Esophagus muscularis mucosa (tissue), 4 donors: ENCODE measurements at places on chromosomes 7 and 10.
A peak's percentile ranks its signal among the peaks of the same experiment; 100 is the strongest.

GRCh38 chr10:8071006-8071405 is 16.5 kb downstream of the GATA3 start:
- peaks cover 57% of the 10 kb centered on the region for H3K27me3 ChIP-seq
- H3K27ac ChIP-seq, result no peak overlapping the region
- no peak for DNase-seq
- H3K4me3 ChIP-seq, result no peak overlapping the region

DNA sequence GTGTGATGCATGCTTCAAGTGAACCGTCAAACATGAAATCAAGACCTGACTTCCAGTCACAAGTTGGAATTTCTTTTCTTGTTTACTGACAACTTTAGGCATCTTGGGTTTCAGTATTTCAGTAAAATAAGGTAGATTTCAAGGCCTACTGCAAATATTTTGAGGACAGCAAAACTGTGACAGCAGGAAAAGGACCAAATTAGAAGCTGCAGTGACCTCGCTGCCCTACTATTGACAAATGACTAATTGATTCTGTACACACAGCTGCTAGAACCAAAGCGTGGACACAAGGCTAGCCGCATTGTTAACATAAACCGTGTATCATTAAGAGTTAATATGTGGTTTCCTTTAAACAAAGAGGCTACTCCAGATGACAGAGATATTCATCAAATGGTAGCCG is 105.7 kb upstream of the SEC61G start:
- H3K27me3 ChIP-seq, result no peaks in the 10 kb centered on the region
- H3K36me3 ChIP-seq, result no peaks in the 10 kb centered on the region
- no peak overlapping the region for H3K27ac ChIP-seq

DNA sequence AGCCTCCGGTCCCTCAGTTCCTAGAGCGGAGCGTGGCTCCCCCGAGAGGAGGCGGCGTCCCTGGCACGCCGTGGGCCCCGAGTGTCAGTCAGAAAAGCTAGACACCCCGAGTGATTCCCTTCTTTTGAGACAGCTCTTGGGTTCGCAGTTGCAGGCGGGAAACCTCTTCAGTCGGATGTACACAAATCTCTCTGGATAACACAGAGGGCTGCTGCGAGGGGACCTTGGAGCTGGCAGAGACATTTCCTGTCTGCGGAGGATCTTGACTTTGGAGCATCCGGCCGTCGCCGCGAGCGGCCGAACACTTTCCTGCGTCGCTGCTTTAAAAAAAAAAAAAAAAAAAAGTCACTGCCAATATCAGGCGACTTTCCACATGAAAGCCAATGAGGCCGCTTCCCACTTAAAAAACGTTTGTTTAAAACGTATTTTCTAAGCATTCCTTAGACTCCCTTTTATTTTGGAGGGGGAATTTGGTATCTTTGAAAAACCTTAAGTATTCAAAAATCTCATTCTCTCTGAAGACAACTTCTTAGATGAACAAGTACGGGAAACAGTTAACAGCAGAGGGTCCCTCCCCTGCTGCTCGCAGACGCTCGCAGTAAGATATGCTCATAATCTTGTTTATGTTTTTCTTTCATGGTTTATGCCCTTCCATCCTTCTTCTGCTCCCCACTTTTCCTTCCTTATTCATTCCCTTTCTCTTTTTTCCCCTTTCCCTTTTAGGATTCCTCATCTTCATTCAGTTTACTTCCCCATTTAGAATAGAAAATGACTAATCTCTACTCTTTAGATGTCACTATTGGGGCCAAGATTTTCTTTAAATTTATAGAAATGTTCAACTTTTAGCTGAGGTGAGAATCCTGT is 10.0 kb downstream of the HHEX start:
- H3K36me3 ChIP-seq, result no peaks in the 10 kb centered on the region
- H3K4me1 ChIP-seq, result peaks cover 11% of the 10 kb centered on the region
- peak; percentile 91 for DNase-seq

DNA sequence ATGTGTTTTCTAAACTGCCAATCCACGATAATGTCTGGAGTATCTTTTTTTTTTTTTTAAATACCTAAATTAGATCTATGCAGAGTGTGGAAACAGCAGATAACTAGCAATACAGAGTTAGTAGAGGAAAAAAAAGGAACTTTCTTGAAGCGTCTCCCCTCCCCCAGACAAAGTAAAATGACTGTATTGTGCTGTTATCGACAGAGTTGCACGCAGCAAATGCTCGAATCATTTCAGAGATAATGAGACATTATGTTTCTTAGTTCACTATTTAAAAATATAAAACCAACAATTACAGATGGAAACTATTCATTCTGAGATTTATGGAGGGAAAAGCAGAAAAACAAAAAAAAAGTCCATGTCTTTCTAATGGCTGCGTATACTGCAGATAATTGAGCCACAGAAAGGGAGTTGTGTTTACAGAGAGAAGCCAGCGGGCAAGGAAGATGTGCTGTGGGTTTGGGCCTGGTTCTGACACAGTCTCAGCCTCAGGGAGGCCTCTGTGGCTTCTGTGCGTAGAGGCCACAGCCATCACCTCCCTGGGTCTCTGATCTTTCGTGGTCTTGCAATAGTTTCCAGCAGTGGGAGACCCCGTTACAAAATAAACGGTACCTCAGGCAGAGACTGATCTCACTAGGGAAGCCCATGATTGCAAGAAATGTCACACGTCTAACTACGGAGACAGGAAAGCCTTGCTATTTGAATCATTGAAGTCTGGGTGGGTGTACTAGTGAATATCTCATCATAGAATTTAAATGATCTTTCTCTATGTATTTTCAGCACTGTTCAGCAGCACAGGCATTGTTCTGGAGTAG is 19.1 kb upstream of the KLF6 start:
- H3K36me3 ChIP-seq, result no peaks in the 10 kb centered on the region
- H3K4me1 ChIP-seq, result peaks cover 39% of the 10 kb centered on the region
- peak; percentile 86 for DNase-seq
- peak overlapping the region; percentile 80 for H3K27ac ChIP-seq
- no peak overlapping the region for H3K4me3 ChIP-seq

GRCh38 chr10:132925071-132925561 is 17.3 kb downstream of the CFAP46 start:
- DNase-seq, result no peak
- H3K4me1 ChIP-seq, result no peaks in the 10 kb centered on the region
- H3K27me3 ChIP-seq, result no peaks in the 10 kb centered on the region
- no peak overlapping the region for H3K27ac ChIP-seq

DNA sequence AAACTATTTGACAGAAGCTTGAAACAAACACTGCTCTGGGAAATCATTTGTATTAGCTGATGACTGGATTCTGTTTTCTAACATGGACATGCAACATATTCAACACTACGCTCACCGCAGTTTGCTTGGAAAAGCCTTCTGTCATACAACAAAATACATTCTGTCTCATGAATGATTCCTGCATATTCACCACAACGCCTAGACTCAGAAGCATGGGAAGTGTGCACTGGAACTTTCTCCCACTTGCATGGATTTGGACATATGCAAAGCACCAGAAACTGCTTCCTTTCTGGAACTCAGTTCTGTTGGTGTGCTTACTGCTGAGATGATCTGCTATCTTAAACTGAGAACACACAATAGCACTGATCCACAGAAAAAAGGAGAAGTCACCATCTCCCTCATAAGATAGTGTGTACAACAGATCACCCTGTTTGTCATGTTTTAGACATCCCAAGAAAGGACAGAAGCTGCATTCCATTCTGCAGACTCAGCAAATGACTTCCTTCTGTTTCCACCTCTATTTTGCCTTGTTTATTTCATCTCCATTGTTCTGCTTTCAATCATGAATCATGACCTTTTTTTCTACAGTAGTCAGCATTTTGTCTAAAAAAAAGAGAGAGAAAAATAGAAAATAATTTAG is 115.8 kb downstream of the HTR7 start:
- no peak overlapping the region for H3K4me3 ChIP-seq
- no peaks in the 10 kb centered on the region for H3K36me3 ChIP-seq
- H3K27me3 ChIP-seq, result no peaks in the 10 kb centered on the region
- DNase-seq, result no peak
- H3K4me1 ChIP-seq, result no peaks in the 10 kb centered on the region

DNA sequence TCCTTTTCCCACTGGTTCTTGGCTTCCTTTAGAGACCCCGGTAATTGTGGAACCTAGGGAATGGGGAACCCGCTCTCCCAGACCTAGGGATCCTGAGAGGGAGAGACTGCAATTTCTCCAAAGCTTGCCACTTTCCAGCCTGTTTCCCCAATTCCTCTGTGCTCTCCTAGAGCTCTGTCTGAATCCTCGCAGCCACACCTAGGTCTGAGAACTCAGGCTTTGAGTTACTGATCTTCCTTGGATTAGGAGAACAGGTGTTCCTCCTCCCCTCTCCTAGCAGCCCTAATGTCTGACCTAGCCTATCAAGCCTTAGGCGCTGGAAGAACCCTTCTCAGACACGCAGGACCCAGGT is 20.0 kb downstream of the WNT8B start:
- H3K4me3 ChIP-seq, result peak overlapping the region; percentile 58
- H3K27me3 ChIP-seq, result peaks cover 3% of the 10 kb centered on the region
- H3K4me1 ChIP-seq, result peaks cover 16% of the 10 kb centered on the region
- no peak overlapping the region for H3K27ac ChIP-seq

GRCh38 chr7:101936223-101936610 is 118.8 kb downstream of the CUX1 start:
- peak overlapping the region; percentile 48 for H3K4me3 ChIP-seq
- no peak for DNase-seq
- H3K27ac ChIP-seq, result peak overlapping the region; percentile 86
- no peaks in the 10 kb centered on the region for H3K36me3 ChIP-seq
- peaks cover 64% of the 10 kb centered on the region for H3K4me1 ChIP-seq
- H3K27me3 ChIP-seq, result no peaks in the 10 kb centered on the region

DNA sequence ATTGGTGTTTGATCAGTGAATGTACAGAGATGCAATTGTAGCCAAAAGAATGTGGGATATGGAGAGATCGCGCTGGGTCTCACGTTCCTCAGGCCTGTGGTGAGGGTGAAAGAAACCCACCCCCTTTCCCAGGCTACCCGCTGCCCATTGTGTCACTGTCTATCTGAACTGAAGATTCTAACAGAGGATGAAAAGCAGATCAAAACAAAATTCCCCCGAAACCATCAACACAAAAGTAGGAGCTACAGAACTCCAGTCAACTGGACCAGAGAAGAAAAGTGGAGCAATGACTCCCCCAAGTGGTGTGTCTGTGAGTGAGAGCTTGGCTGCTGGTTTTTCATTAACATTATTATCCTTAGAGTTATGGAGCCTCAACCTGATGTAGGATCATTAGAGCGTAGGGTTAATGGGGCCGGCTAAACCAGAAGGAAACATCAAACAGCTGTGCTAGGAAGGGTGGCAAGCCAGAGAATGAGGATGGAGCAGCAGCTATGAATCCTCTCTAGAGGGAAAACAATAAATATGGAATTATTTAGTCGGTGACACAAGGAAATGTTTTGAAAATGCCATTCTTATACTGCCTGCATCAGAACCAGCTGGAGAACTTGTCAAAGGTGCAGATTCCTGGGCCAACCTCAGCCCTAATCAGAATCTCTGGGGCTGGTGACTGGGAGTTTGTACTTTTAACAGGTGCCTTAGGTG is 38.3 kb downstream of the AKR1B1 start:
- no peaks in the 10 kb centered on the region for H3K27me3 ChIP-seq
- H3K4me3 ChIP-seq, result no peak overlapping the region
- H3K36me3 ChIP-seq, result no peaks in the 10 kb centered on the region
- no peaks in the 10 kb centered on the region for H3K4me1 ChIP-seq
- no peak for DNase-seq

- no peak overlapping the region for H3K27ac ChIP-seq
- DNase-seq, result no peak
- no peaks in the 10 kb centered on the region for H3K4me1 ChIP-seq
- H3K27me3 ChIP-seq, result no peaks in the 10 kb centered on the region
- H3K36me3 ChIP-seq, result peaks cover 3% of the 10 kb centered on the region
Observed at GRCh38 chr7:75033826-75034225, 39.8 kb downstream of the RCC1L start.

GRCh38 chr10:80163741-80164341 is 31.3 kb downstream of the PLAC9 start:
- no peak overlapping the region for H3K4me3 ChIP-seq
- H3K4me1 ChIP-seq, result peaks cover 88% of the 10 kb centered on the region
- peaks cover 13% of the 10 kb centered on the region for H3K36me3 ChIP-seq
- H3K27me3 ChIP-seq, result no peaks in the 10 kb centered on the region
- peak overlapping the region; percentile 72 for H3K27ac ChIP-seq

GRCh38 chr7:47088329-47089067 is 493.4 kb downstream of the TNS3 start:
- DNase-seq, result peak; percentile 89
- H3K4me1 ChIP-seq, result peaks cover 12% of the 10 kb centered on the region
- no peak overlapping the region for H3K4me3 ChIP-seq
- H3K27me3 ChIP-seq, result no peaks in the 10 kb centered on the region
- H3K27ac ChIP-seq, result no peak overlapping the region

DNA sequence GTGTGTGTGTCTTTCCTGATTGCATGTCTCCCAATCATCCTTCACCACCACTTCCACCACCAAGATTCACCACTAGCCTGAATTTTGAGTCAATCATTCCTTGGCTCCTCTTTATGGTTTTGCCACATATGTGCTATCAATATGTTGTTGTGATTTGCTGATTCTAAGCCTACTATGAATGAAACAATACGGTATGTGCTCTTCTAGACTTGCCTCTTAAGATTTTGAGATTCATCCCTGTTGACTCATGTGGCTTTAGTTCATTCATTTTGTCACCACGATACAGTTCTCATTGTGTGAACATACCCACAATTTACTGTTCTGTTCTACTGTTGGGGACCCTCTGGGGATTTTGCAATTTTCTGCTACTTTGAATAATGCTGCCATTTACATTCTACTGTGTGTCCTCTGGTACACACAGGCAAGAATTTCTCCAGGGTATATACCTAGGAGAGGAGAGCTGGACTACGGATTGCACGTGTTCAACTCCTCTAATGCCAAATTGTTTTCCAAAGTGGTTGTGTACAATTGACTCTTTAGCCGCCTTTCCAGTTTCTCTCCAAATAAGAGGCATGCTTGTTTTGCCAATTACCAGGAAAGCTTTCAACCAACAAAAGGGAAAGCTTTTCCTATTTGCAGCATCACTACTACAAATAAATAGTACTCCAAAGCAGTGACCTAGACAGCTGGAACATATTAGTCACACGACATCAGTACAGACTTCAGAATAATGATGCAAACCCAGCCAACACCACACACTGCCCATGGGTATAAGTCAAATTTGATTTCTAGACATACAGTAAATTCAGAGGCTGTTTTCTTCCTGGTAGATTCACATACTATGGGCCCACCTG is 30.0 kb downstream of the SGMS1 start:
- peaks cover 9% of the 10 kb centered on the region for H3K36me3 ChIP-seq
- no peak for DNase-seq
- no peaks in the 10 kb centered on the region for H3K27me3 ChIP-seq
- H3K27ac ChIP-seq, result no peak overlapping the region

- H3K27ac ChIP-seq, result no peak overlapping the region
- H3K27me3 ChIP-seq, result no peaks in the 10 kb centered on the region
- H3K36me3 ChIP-seq, result no peaks in the 10 kb centered on the region
Observed at GRCh38 chr10:593901-594457, 95.5 kb downstream of the DIP2C start.

- no peak overlapping the region for H3K4me3 ChIP-seq
- H3K27me3 ChIP-seq, result no peaks in the 10 kb centered on the region
- no peaks in the 10 kb centered on the region for H3K36me3 ChIP-seq
- no peaks in the 10 kb centered on the region for H3K4me1 ChIP-seq
- H3K27ac ChIP-seq, result no peak overlapping the region
- no peak for DNase-seq
Observed at GRCh38 chr10:66773472-66773817, 152.4 kb upstream of the LRRTM3 start.

- peak; percentile 93 for DNase-seq
- no peaks in the 10 kb centered on the region for H3K27me3 ChIP-seq
- no peaks in the 10 kb centered on the region for H3K36me3 ChIP-seq
- peak within 1 kb of the TSS; percentile 89 for H3K27ac ChIP-seq
Observed at GRCh38 chr10:88879534-88880281, at the start of gene STAMBPL1. STAMBPL1 (plus strand) TSS chr10:88880245; CDS start chr10:88901709, 21,464 bp downstream.
